BE2C (cell line): ENCODE measurements at places on chromosomes 5 and 9.

- DNase-seq = no peak
Measured at GRCh38 chr9:95626885-95627558, 110.3 kb upstream of the PTCH1 start.

GRCh38 chr5:24068524-24068923 lies 561.1 kb downstream of the PRDM9 start:
- no peak for DNase-seq

GRCh38 chr5:132812781-132813598 lies at the start of gene SOWAHA:
TSS of gene SOWAHA (plus strand) at chr5:132813302. CDS start at chr5:132813622, 320 bp downstream.
- DNase-seq = peak; percentile 46

GRCh38 chr9:110641293-110641692 lies 27.3 kb upstream of the MUSK start:
- no peak for DNase-seq

- no peak for DNase-seq
Measured at GRCh38 chr5:105101577-105101976, 1539.0 kb upstream of the NUDT12 start.

DNA sequence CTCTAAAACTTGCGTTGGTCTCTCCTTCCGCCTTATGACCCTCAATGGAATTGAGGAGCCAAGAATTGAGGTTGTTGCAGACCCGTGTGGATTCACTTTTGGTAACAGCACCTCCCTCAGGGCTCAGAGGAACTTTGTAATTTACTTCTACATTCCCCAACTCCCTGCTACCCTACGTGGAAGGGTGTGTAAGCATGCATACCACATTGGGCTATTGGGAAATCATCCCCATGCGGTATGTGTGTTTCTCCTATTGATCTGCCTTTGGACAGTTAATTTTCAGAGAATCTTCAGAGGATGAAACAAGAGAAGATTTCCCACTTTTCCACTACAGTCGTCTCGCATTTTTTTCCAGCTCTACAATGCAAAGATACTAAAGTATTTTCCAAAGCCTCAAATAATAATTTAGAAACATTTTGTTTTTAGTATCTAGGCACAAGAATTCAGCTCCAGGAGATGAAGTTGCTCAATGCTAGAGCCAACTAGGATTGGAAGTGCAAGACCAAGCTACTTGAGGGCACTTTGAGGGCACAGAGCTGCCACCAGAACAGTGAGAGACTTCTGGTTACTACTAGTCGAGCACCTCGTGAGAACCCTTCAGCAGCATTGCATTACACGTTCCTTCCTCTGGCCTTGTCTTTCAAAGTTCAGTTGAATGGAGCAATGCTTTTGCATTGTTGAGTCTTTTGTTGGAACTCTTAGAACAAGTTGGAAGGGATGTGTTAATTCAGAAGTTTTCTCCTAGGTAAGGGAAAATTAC lies 3.4 kb downstream of the C1QTNF3 start:
- DNase-seq = no peak

- DNase-seq = no peak
Measured at GRCh38 chr9:126652140-126652582, 38.4 kb downstream of the LMX1B start.

- no peak for DNase-seq
Measured at GRCh38 chr5:135324160-135324559, 74.9 kb downstream of the MACROH2A1 start.

GRCh38 chr5:127967323-127967982 lies 116.1 kb upstream of the SLC12A2 start:
- DNase-seq = no peak

- peak; percentile 64 for DNase-seq
Measured at GRCh38 chr9:126671381-126671831, 57.7 kb downstream of the LMX1B start.

- no peak for DNase-seq
Measured at GRCh38 chr9:94168203-94169000, 84.1 kb downstream of the PTPDC1 start.

- DNase-seq = no peak
Measured at GRCh38 chr9:132637801-132638200, 32.0 kb downstream of the DDX31 start.

DNA sequence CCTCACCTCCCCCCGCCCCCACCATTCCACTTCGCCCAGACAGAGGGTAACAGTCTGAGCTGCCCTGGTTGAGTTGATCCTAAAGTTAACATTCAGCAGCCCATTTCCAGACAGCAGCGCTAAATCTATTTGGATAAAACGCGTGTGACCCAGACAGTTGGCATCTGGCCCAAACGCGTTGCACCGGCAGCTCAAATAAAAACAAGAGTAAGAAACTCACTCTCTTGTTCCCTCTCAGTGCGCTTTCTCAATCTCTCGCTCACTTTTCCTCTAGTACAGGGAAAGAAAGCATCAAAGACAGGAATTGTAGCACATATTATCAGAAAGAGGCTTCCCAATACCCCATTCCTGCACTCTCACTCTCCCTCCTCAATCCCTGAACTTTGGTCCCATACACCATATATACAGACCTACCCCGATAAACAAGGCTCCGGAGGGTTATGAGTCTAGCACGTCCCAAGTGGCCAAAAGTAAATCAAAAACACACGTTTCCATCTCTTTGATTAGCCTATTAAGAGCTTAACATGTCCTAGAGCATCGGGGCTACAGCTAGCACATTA lies 1.3 kb downstream of the ADAMTS6 start:
- peak; percentile 57 for DNase-seq

- peak; percentile 28 for DNase-seq
Measured at GRCh38 chr9:22244139-22245011, 202.2 kb upstream of the DMRTA1 start.

DNA sequence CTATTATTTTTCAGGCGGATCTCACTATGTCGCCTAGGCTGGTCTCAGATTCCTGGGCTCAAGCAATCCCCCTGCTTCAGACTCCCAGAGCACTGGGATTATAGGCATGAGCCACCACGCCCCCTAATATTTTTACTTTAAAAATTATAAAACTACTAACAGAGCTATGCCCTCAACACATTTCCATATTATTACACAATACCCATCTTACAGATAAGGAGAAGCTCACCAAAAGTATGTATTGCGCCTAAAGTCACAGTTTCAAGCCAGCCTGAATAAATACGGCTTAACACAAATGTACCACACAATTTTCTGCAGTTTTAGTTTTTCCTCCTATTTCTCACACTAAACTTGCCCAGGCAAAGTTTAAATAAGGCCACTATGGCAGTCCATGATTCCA lies 9.9 kb upstream of the HAVCR1 start:
- DNase-seq = no peak

DNA sequence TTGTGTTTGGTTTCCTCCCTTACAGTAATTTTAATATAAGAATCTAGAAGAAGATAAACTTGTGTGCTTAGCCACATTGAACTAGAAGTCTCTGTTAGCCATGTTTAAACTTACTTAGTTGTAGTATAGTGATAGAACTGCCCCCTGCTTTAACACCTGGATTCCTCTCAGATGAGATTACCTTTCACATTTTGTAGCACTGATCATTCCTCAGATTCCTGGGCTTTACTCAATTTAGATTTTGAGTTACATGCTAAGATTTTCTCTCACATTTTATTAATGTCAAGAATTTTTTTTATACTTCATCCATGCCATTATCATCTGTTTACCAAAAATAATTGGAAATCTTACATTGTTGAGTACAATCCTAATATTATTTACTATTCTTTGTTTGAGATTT lies 70.5 kb downstream of the GPBP1 start:
- DNase-seq = no peak

DNA sequence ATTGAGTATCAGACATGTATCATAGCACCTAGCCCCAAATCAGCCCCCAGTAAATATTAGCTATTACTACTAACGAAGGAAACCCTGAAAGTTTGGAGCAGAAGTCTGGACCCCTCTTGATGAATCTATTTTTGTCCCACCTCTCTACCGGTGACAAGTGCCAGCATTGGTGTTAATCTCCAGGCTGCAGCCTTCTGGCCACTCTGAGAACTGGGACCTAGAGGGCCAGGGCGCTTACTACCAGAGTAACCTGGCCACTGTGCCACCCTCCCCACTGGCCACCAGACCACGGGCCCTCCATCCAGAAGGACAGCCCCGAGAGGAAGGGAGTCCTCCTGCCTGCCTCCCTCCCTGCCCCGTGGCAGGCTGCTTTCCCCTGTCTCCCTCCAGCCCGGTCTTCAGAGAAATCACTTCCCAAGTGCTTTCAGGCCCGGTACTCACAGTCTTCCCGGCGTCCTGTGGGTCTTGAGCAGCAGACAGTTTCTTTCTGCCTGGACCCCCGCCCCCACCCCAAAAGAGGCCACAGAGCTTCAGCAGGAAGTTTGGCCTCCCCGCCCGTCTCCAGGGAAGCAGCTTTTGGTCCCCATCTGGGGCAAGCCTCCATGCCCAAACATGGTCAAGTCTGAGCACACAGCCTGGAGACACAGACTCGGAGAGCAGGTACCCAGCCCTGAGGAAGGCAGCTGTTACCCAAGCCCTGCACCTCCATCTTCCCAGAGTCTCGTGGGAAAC lies at the start of gene KCNMB1:
KCNMB1 (minus strand) TSS at position 550 of the 732 bp plus-strand sequence. CDS start 3,920 bp downstream, outside the sequence.
- no peak for DNase-seq

DNA sequence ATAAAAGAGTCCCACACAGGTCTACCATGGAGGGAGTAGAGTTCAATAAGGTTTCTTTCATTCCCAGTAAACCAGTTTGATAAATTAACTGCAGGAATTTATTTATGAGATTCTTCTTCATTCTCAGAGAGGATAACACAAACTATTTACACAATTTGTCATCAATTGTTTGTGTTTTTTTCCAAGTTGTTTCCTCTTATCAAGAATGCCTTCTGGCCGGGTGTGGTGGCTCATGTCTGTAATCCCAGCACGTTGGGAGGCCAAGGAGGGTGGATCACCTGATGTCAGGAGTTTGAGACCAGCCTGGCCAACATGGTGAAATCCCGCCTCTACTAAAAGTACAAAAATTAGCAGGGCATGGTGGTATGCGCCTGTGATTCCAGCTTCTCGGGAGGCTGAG lies 216.7 kb downstream of the MLLT3 start:
- no peak for DNase-seq

DNA sequence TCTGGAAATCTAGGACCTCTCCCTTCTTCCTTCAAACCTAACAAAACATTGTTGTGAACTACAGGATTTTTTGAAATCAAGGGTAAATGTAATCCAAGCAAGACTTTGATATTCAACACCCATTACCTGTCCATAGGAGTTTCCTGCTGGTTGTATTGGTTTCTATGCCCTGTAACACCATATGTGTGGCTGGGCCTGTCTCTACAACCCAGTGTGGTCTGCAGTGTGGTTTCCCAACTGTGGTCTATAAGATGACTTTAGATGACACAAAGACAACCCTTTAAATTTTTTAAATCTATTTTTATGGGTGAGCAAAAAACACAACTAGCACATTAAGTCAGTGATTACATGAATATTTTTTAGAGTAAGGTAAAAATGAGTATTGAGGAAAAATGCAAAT lies 93.1 kb downstream of the SMIM15 start:
- no peak for DNase-seq

DNA sequence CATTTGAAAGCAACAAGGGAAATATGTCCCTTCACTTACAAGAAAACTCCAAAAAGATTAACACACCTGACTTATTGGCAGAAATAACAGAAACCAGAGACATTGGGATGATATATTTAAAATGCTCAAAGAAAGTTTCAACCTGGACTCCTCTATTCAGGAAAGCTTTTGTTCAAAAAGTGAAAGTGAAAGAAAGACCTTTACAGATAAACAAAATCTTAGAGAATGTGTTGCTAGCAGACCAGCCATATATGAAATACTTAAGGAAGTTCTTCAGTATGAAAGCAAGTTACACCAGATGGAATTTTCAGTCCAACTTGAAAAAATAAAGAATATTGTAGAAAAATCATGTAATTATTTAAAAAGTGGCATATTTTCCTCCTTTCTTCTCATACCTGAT lies 1075.1 kb downstream of the NR2F1-AS1 start:
- no peak for DNase-seq

GRCh38 chr9:138015021-138015829 lies 137.6 kb downstream of the CACNA1B start:
- no peak for DNase-seq

DNA sequence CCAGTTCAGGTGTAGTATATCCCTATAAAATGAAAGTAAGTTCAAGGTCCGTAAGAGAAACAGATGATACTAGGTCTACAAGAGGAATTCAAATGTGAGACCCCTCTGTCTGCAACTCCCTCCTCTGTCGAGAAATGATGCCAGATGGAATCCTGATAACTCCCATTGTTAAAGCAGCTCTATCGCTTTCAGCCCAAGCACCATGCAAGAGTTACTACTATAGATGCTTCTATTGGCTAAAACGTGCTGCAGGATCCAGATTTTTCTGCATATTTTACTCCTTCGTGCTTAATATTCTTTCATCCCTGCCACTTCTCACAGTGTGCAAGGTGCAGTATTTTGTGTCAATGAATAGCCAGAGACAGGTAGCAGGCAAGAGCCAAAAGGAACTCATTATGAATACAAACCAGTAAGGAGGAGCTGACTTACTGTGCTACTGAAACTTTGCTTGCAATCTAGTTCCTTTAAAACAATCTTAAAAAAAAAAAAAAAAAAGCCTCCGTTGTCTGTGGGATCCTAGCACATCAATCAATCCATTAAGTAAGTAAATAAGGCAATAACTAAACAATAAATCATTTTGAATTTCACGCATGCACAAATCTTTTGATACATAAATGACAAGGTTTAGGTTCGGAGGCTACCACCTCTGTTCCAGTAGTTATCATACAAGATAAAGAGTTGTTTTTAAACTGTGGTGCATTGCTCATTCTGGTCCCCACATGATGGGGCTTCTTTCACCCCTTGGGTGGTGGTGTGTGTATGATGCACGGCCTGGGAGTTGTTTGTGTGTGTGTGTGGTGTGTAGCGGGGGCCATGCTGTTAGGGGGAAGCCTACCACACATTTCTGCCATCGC lies 151.1 kb upstream of the MPDZ start:
- DNase-seq = no peak

- DNase-seq = no peak
Measured at GRCh38 chr9:115672477-115673316, 480.9 kb upstream of the PAPPA start.

- DNase-seq = no peak
Measured at GRCh38 chr5:107558823-107559375, 111.8 kb downstream of the EFNA5 start.

GRCh38 chr5:64331597-64332277 lies 166.1 kb downstream of the RNF180 start:
- DNase-seq = no peak

DNA sequence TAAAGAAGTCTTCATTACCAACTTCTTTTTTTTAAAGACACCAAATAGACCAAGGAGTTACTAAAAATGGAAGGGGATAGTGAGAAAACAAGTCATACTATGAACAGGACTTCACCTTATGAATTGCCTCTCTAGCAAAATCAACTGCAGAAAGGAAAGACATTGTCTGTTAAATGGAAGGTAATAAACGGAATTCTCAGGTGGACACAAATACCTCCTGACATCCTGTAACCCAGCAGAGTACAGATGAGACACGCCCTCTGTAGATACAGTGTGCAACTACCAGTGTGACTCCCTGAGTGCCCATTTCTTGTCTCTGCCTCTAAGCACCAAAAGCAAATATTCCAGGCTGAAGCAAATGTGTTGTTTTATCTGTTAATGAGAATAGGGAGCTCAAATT lies 12.2 kb upstream of the PLPP1 start:
- DNase-seq = no peak

GRCh38 chr9:122051351-122052321 lies 41.5 kb downstream of the TTLL11 start:
- DNase-seq = no peak
